ENCODE measurements at places on chromosomes 2 and 18.
A peak's percentile ranks its signal among the peaks of the same experiment; 100 is the strongest.

GRCh38 chr2:69720404-69720803, 21.5 kb upstream of the ANXA4 start:
- no peak for DNase-seq

DNA sequence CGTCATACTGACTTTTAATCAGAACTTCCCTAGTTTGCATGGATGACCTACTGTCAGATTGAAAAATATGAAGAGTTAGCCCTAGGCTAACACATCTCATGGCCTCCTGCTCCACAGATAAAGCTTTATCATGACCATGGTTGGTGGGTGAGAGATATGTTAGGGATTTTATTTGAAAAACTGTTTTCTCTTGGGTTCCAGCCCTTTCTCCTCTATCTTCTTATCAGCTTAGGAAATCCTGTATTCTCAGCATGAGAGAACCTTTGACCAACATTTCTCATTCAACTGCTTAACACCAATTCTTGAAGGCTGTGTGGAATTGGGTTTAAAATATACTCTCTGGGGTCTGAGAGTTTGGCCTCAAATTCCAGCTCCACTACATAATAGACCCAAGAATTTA, 1407.0 kb upstream of the CELF4 start:
- no peak for DNase-seq

DNA sequence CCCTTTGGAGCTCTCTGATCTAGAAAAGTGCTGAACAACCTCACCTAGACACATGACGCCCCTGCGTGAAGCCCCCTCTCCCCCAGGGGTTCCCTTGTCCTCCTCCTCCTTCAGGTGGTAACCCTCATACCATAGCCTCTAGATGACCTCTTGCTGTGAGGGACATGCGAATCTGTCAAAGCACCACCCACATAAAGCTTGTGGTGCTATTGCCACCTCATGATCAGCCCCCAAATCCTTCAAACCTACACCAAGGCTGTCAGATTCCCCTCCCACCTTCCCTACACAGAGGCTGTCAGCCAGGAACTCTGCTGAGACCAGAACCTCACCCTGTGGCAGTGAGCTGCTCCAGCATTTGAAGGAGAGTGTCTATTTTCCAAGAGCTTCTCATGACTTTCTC, 43.1 kb upstream of the TEX51 start:
- DNase-seq = no peak

- peak; percentile 86 for DNase-seq
Observed at GRCh38 chr2:165239230-165239629, at the start of gene SCN2A. TSS of gene SCN2A (plus strand) at chr2:165239414. CDS start at chr2:165295824, 56,410 bp downstream.

DNA sequence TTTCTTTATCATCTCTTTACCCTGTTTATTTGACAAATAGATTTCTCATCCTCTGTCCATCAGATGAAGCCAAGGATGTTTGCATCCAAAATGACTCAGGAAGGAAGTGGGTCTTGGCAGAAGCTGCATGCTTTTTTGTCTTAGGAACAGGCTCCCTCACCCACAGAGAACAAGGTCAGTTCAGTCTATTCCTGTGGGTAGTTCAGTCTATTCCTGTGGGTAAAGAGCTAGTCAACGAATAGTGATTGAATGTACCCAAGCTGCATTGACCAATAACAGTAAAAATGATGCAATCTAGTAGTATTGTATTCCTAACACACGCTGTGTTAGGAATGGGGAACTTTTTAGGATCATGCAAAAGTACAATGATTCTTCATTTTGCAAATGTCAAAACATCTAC, 290.8 kb upstream of the TANK start:
- DNase-seq = no peak

DNA sequence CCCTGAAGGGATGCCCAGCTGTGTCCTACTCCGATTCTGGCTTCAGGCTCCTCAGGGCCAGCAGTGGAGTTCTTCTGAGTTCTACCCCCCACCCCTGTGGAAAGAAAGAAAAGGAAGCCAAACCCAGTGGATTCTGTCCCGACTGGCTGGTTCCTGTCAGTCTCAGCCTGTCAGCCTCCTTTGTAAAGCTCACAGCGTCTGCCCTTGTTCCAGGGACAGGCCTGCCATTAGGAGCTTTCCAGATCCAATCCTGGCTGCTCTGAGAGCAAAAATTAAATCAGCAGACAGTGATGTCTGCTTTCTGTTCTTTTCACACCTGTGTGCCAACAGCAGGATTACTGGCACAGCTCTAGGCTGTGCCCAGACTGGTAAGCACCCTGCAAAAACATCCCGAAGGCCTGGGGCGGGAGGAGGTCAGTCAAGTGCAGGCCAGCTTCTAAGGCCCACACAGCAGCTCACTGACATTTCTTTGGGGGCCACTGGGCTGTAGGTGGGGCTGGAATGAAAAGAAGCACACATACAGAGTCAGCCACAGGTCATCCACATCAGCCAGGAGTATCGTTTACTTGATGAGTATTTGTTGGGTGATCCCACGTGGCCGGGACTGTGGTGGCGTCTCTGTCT, 69.1 kb downstream of the EHD3 start:
- no peak for DNase-seq

DNA sequence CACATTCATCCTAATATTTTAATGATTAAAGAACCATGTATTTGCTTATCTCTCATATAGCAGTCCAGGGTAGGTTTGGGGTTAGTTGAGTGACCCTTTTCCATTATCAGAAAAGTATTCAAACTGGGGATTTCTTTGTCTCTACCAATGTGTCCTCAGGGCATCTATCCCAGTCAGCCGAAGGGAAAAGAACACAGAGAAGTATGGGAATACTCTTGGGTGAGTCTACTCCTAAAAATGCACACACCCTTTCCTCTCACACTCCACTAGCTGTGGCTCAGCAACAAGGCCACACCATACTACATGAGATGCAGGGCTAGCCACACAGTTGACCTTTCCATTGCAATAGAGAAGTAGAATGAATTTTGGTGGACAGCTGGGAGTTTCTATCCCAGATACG, 114.3 kb downstream of the NXPH2 start:
- no peak for DNase-seq

GRCh38 chr2:150140777-150141176, 346.7 kb downstream of the RND3 start:
- DNase-seq = no peak

DNA sequence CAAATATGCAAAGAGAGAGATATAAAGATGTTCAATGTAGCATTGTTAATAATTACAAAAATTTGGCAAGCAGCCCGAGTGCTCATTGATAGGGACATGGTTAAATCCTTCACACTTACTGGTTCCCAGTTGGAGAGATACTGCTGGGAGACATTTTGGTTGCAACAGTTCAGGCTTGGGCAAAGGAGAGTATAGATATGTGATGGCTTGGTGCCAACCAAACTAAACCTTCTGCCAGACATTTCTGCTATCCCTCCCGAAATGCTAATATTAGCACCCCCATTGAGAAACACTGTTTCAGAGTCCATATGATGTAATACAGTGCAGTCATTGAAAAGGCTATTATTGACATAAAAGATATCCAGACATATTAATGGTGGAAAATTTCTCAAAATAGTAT, 11.5 kb downstream of the GEN1 start:
- no peak for DNase-seq

DNA sequence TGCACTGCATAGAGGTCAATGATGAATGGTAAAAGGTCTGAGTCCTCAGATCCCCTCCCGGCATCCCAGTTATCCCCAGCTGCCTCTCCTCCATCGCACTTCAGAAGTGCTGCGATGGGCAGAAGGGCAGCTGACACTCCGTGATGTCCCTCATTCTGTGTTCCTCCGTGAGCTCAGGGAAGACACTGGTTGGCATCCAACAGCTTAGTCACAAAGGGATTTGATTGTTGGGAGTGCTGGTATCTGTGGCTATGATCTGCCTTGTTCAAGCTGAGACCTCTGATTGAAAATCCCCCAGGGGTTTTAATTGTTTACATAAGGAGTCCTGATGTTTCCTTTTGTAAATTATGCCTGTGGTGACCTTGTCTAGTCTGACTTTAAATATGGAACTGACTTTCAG, 19.0 kb upstream of the SAG start:
- no peak for DNase-seq

- no peak for DNase-seq
Observed at GRCh38 chr18:60117321-60117720, 217.5 kb downstream of the PMAIP1 start.

DNA sequence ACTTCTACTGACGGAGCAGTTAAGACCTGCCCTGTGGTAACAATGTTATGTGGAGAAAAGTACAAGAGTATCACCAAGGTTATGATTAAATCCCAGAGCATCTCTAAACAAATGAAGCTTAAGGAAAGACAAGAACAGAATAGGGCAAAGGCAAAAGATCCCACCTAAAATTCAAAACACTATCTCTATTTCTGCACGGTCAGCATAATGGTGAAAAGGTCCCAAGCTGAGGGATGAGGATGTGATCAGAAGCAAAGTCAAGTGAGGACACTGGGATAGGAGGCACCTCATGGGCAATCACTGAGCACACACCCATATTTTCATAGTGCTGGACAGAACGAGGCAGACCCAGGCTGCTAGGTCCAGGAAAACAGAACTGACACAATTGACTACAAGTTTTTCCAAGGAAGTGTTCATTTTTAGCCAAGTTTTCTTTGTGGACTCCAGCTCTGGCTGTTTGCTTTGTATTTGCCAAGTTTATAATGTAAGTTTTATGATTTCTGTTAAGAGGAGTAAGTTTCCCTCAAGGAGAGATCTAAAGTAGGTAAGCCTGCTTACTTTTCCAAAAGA, 77.8 kb downstream of the NCKAP5 start:
- no peak for DNase-seq

- DNase-seq = no peak
Observed at GRCh38 chr2:240960971-240961876, 37.2 kb upstream of the SNED1 start.

DNA sequence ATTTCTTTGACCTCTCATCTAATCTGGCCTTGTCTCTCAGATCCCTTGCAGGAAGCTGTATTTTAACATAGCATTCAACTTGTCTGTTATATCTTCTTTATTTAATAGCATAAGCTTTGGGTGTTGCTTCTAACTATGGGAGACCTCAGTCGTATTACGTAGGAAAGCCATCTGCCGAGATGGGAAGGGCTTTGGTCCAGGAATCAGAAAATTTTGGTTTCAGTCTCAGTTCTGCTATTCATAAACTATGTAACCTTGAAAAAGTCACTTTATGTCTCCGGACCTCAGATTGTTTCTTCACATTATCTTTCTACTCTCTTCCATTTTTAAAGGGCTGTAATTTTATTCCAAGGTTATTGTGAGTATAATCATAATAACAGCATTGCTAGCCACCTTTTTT, 297.7 kb downstream of the SATB2 start:
- DNase-seq = no peak

- no peak for DNase-seq
Observed at GRCh38 chr18:75350512-75350839, 77.0 kb downstream of the SMIM21 start.

DNA sequence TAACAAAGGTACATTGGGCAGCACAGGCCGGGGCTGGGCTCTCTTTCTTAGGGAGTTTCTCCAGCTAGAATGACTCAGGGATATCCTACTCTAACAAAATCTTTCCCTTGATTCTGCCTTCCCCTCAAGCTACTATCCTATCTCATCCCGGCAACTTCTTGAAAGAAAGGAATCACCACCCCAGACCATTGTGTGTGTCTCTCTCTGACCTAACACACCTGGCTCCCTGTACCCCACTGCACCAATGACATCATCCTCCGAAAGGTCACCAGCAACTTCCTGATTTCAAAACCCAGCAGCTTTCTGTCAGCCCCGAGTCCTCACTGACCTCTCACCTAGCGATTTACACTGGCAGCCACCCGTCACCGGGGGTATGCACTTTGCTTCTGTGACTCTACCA, 72.1 kb upstream of the MAP4K4 start:
- DNase-seq = no peak

All from NCI-H1105 treated with DMSO at 0.1 percent for 48 hours (cell line).